Calu3 (cell line): ENCODE measurements at places on chromosomes 6 and 20. TPM values are rescaled to one million over a fixed set of nuclear protein-coding genes. Genes with fewer than 3 reads are reported as not detected.

Gene TXNDC5
- 81.3 and 111 TPM in 2 replicates for total RNA-seq

DNA sequence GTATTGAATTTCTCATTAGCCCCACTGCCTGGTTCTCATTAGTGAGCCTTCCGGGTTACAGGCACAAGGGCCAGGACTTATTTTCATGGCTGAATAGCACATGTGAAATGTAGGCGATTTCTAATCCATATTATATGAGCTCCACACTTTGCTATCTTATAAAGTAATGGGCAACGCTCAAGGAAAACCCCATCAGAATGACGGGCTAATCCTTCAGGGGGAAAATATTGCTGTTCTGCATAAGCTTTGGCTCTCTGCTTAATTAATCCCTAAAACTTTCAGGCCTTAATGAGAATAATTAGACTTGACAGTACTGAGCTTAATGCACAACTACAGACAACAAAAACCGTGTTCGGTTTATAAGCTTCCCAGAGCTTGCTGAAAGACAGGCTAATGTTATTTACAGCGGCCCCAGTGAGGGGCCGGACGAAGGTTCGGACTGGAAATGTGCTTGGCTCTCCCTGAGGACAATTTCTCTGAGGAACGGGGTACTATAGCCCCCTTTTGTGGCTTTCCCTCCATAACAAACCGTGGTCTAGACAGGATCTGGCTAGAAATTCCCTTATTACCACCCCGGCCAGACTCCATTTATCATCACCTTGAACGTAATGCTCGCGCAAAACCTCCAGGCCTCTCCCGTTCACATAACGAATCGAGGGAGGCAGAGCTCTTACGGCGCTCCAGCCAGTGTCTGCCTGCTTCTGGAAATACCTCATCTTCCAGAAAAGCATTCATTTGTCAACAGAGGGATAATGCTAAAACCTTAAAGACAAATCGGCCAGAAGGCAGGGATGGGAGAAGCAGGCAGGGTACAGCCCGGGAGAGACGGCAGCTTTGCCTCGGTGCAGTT is 164.5 kb downstream of the CD83 start:
- no peak for DNase-seq

GRCh38 chr6:114989279-114989964 is 646.6 kb upstream of the HS3ST5 start:
- DNase-seq: no peak

- DNase-seq: no peak
Measured at GRCh38 chr6:11876934-11877433, 98.4 kb upstream of the ADTRP start.

DNA sequence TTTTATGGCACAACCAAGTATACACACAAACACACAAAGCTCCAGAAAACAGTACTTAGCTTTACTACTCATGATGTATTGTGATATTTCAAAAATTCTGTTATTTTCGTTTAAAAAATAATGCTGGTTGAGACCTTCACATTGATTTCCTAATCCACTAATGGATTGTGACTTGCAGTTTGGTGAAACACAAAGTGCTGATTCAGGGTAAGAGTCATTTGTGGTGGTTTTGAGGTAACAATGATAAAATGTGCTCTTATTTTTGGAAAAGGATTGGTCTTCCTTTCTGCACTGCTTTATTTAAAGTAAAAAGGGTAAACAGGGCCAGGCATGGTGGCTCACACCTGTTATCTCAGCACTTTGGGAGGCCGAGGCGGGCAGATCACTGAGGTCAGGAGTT is 1.9 kb downstream of the AAR2 start:
- DNase-seq: no peak
